ENCODE measurements at places on chromosomes 6 and 20. TPM values are rescaled to one million over a fixed set of nuclear protein-coding genes. Genes with fewer than 3 reads are reported as not detected.

Gene FLOT1
- polyA plus RNA-seq = 103 TPM

Gene NMBR
- polyA plus RNA-seq = not detected

Gene SERPINB1
- polyA plus RNA-seq = 15.4 TPM

Gene PARD6B
- polyA plus RNA-seq = 0.25 TPM

Gene NNAT
- polyA plus RNA-seq = 526 TPM

Gene POPDC3
- polyA plus RNA-seq = 61.7 TPM

DNA sequence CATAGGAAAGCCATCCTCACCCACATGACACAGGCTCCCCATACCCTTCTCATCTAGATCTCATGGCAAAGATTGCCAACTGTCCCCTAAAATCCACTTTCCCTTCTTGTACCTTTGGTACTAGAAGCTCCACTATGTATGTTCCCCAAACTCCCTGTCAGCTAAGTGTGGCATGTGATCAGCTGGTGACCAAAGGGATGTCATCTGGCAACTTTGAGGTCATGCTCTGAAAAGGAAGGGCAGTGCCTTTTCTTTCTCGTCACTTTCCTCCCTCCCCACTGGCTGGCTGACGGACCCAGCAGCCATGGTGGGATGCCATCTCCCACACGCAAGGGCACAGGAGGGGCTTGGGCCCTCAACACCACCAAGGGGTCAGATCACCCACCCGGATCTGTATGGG is 23.8 kb upstream of the TAF8 start:
- no peak for DNase-seq

GRCh38 chr6:74166849-74167248 is 470.8 kb downstream of the CD109 start:
- DNase-seq = no peak

- no peak for DNase-seq
Measured at GRCh38 chr20:5786930-5787795, 37.0 kb downstream of the SHLD1 start.

DNA sequence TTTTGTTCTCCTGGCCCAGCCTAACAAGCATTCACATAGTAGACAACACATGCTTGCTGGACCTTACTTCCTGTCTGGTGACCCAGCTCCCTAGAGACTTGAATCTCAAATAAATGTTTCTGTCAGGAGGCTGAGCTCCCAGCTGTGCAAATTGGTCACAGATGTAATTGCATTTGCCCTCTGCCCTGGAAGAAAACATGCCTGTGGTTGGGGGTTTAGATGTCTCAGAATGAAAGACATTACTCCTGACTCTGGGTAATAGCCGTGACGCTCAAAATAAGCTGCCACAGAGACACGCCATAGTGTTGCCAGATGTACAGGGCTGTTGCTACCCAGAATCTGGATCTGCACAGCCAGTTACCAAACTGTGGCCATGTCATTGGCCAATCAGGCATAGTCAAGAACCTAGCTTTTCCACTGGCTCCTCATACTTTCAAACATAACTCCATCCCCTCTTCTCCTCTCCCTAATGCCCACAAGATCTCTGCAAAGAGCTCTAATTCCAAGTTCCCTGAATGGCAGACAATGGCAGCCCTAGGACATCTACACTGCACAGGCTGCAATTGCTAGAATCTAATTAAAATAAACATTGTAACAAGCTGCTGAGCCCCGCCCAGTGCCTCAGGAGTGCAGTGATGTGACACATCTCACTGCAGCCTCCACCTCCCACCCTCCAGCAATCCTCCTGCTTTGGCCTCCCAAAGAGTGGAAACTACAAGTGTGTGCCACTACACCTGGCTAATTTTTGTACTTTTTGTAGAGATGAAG is 32.8 kb upstream of the GMPR start:
- DNase-seq = peak; percentile 48

DNA sequence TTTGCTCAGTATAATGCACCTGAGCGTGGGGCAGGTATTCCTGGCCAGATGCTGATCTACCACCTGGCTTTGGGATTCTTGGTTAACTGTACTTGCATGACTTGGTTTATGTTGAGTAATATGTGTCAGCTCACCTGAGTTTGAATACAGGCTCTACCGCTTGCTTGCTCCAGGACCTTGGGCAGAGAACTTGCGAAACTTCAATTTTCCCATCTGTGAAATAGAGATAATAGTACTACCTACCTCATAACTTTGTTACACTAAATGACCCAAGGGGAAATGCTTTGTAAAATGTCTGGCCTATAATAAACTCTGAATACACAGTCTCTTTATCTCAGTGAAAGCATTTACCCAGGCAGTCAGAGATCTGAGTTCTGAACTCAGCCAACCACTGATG is 51.8 kb downstream of the SCAND1 start:
- no peak for DNase-seq

DNA sequence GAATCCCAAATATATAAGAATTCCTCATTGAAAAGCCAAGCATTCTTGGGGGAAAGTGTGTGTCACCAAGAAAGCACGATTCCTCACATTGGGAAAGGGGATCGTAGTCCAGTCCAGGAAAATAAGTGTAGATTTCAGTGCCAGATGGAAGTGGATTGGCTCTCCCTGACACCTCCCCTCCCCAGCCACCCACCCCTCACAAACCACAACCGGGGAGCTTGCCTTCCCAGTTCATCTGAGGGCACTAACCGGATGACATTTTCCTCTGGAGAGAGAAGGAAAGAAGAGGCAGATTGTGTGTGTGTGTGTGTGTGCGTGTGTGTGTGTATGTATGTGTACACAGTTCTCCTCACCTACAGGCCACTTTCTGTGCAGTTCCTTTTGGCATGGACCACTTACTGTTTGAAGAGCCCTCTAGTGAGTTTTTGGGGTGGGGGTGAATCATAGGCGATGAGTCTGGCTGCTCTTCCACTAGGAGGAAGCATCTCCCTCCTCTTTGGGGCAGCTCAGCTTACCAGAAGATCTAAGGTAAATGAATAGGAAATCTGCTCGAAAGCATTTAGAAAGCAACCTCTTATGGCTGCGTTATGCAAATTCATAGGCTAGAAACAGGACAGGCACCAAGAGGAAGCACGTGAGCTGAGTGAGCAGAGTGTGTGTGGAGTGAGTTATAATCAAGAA is 20.8 kb downstream of the DAAM2 start:
- peak; percentile 78 for DNase-seq

- DNase-seq = no peak
Measured at GRCh38 chr6:42710316-42710715, 12.1 kb downstream of the PRPH2 start.

DNA sequence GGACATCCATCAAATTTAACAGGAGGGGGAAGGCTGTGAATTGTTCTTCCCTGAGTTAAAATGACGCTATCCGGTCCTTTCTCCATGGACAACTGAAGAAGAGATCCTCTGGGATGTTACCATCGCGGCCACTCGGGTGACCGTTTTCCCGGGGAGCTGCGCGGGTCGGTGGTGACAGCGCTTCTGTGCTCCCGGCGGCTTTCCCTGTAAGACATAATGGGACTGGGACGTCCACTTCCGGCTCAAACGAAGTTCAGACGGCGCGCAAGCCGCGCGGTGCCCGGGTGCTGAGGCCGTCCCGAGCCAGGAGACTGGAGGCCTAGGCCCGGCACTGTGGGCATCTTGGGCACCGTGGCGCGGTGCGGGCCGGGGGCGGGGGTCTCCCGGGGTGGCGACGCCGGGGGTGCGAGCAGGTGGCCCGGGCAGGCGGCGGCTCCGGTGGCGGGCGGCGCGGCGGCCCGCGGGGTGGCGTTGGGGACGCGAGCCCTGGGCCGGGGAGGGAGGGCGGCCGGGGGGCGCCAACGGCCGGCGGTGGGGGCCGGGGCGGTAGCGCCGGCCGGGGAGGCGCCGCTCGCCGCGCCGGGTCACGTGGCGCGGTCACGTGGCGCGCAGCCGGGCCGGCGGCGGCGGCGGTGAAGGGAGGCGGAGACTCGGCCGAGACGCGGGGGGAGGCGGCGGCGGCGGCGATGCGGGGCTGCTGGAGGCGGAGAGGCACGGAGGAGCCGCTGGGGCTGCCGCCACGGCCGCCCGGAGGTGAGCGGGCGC is 63.6 kb downstream of the GTF2H5 start:
- peak; percentile 80 for DNase-seq

GRCh38 chr20:57787151-57787989 is 77.6 kb upstream of the PMEPA1 start:
- DNase-seq = no peak

- peak; percentile 90 for DNase-seq
Measured at GRCh38 chr6:159168536-159169192, 536 bp upstream of the FNDC1 start.

DNA sequence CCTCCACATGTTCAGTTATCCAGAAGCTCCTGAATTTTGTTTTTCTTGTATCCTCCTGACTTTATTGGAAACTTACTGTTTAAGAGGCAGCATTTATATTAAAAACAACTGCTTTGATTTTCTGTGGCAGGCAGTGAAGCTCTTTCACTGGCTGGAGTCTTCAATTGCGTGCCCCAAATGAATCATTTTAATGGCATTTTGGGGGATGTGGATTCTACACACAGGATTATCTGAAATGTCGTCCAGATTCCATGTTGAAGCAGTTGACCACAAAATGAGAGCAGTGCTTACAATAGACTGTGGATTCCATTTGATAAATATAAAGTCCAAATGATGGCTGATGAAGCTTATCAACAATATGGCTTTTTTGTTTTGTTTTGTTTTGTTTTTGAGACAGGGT is 41.0 kb upstream of the HIVEP1 start:
- no peak for DNase-seq

DNA sequence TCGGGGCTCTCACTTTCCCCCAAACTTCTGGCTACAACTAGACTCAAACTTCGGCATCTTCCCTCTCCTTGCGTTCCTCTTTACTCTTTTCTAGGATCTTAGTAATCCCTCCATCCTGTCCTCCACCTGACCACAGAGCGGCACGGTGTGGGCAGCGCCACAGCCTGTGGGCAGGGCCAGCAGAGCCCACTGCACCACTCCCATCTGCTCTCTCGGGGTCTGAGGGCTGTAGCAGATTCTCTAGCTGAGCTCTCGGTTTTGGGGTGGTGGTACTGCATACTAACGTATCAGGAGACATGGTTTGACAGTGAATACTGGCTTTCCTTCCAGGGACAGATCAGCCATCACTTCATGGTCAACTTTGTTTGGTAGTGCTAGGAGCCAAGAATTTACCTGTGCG is 57.4 kb downstream of the EZR start:
- no peak for DNase-seq

- no peak for DNase-seq
Measured at GRCh38 chr20:19508449-19508848, 249.6 kb upstream of the RIN2 start.

DNA sequence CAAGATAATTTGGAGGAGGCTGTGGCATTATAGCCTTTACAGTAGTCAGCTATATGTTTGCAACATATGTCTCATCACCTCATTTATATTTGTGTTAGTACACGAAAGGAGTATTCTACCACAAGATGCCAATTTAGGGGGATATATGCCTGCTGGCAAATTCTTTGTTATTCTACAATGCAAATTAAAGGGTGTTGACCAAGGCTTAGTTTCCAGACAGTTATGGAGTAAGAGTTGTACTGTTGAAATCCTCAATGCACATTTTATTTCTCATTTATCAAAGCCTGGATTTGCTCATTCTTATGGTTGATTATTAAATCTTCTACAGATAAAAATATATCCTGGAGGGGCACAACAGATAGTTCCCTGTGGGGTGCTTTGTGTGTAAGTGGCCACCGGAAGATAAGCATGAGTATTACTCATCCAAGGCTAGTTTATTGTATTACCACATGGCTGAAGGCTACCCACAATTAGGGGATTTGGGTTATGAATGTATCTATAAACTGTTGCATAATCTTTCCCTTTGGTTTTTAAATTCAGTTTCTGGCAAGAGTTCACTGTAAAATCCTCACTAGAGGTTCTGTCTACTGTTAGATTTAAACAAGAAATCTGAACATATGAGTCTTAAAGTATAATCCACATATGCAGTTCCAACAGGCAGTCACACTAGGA is 9.0 kb downstream of the CST9 start:
- DNase-seq = no peak

DNA sequence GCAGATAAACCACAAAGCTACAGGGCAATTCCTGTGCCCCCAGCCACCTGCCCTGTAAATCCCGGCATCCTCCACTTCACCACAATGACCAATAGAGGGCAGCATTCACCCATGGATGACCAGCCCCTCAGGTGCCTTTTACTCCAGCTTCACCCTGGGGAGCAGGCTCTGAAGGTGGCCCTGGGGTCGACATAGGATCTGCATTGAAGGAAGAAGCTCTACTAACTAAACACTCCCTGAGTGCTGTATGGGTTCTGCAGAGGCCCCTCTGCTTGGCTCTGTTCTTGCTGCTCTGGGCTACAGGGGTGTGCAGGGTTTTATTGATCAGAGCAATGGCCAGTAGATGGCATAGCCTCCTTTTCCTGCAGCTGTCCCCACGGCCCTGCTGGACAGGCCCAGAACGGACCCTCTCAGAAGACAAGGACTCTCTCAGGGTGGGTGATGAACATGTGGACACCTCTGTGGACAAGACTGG is 20.3 kb downstream of the CST4 start:
- DNase-seq = no peak

GRCh38 chr6:139847457-139847813 is 473.0 kb upstream of the CITED2 start:
- no peak for DNase-seq

DNA sequence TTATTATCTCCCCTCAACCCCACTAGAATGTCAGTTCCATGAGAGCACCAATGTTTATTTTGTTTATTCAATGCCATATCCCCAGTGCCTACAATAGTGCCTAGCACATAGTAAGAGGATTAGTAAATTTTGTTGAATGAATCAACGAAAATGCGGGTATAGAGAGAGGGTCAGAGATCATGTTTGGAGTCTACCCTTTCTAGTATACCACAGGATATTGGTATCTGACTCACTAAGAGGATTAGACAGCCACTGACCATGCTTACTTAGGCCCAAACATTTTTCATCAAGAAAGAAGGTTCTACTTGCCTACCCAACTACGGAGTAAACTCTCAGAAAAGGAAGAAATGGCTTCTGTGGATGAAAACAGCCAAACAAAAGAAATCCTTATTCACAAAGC is 356.8 kb downstream of the BTBD9 start:
- no peak for DNase-seq

GRCh38 chr6:62285612-62286469 is at the start of gene KHDRBS2:
KHDRBS2 (minus strand) TSS chr6:62286225.
- peak; percentile 51 for DNase-seq

GRCh38 chr20:46803123-46804020 is 91.3 kb upstream of the EYA2 start:
- no peak for DNase-seq

All from muscle of back (tissue), 13 donors.